PC-9 (cell line): ENCODE measurements at places on chromosomes 3 and 15.
A peak's percentile ranks its signal among the peaks of the same experiment; 100 is the strongest.

- no peak for DNase-seq
These were observed 31.6 kb downstream of the SLC22A14 start for GRCh38 chr3:38313695-38314094.

- DNase-seq = no peak
These were observed 30.3 kb downstream of the IL12A start for GRCh38 chr3:160018959-160019358.

DNA sequence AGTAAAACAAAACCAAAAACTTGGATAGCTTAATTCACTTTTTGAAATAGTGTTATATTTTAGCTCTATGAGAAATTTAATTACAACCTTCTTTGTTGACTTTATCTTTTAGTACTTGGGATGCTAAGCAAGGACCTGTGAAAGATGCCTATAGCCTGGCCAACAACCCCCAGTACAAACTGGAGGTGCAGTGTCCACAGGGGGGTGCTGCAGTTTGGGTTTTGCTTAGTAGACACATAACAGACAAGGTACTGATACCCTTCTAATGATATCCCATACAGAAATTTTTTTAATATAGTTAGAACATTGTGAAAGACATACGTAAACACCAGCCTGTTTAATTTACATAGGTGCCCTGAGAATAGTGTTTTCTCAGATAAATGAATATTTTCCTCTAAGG, 35.3 kb downstream of the CAPN7 start:
- no peak for DNase-seq

DNA sequence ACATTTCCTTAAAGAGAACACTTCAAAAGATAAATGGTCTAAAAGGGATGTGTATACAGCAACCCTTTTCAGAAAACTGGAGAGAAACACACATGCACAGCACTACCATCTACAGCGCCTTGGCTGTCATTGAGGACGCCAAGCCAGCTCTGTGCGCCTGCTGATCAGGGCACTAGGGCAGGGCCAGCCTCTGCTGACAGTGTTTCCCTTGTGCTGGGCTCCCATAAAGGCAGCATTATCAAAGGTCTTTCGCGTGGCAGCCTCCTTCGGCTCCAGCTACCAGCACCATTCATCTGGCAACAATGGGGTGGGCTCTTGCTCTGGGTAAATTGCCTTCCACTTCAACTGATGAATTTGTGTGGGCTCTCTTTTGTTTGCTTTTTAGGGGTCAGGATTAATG, 53.4 kb downstream of the LDHAL6B start:
- no peak for DNase-seq

- DNase-seq = no peak
These were observed 5.2 kb upstream of the ATP13A3 start for GRCh38 chr3:194492001-194492400.

DNA sequence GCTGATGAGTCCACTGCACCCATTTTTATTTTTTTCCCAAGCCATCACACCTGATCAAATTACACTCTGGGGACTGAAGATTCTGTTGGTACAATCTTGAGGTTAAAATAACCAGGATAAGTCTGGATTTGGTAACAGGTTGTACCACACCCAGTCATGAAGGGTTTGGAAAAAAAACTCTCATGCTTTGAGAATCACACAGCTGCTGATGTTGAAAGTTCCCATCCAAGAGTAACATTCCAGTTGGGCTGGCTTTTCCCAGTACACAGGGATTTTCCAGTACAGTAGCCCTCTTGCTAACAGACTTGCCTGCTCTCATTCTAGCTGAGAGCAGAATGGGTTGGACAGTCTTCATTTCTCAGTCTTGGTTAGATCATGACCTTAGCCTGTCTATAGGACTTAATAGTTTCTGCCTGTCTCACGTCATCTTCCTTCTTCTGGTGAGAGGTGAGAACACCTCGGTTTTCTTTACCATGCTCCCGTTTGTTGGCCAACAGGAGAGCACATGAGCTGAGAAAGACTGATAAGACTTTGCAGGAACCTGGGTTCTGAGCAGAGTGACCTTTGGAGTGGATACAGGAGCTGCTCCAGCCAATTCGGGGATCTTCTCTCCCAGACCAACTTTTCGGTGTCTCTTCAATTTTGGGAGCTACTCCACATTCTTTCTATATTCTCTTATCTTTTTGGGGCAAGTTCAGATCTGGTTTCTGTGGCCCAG, 300.1 kb upstream of the LYSMD4 start:
- DNase-seq = no peak

DNA sequence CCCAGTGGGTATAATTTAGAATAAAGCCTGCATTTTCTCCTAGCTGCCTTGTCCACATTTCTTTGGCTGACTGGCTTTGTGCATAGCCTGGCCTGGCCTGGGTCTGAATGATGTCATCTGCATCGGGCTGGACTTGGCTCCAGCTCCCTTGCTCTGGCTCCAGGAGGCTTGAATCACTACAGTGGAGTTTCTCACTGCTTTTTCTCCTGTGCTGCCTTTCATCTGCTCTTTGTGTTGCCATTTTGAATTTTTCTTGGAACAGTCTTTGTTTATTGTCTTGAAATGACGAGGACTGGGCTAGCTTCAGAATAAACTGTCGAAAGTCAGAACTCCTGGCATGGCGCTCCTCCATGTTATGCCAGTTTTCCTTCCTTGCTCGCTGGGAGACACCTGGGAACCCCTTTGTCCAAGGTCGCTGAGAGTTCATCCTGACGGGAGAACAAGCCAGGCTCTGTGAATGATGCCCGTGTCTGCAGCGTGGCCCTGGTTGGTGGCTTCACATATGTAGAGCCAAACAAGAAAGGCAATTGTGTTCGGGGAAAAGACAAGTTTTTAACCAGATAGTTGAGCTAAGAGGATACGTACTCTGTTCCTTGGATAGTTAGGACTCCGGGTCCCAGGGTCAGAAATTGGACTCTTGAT, 258.9 kb downstream of the PDZRN3 start:
- no peak for DNase-seq

DNA sequence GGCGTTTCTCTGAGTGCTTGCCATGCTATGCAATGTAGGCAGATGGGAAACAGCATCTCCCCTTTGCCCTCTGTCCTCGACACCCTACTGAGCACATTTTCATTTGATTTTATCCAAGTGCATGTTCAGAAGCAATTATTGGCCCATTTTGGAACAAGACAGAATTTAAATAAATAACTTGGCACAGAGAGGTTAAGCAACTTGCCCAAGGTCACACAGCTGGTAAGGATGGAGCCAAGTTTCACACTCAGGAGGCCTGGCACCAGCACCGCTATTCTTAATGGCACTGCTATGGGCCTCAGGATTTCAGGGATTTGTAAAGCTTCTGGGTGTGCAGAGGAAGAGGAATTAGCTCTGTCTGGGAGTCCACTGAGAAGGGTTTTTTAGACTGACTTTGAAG, 2.5 kb upstream of the GRIP2 start:
- no peak for DNase-seq

- DNase-seq = no peak
These were observed 230.2 kb downstream of the ZNF621 start for GRCh38 chr3:40754994-40755393.

- DNase-seq = no peak
These were observed 10.7 kb downstream of the VGLL4 start for GRCh38 chr3:11632966-11633365.

GRCh38 chr3:48430708-48431101, 819 bp upstream of the PLXNB1 start:
- DNase-seq = no peak

DNA sequence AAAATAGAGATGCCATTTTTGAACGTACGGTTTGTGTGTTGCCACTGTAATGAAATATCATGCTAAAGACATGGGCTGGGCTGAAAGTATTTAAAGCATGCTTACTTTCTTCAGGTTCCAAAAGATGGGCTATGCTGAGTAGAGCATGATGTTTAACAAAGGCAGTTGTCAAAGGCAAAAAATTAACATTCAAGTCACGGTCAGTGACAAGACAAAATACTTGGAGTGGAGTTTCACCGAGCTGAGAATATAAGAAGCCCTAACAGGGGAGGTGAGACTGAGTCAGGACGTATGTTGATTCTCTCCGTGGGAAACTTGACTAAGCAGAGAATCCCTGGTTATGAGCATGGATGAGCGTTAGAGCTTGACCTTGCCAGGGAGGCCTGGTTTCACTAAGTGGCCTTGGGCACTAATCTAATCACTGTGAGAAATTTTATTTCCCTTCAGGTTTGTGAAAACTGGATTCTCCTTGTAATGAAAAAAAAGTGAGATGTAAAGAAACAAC, 218.2 kb upstream of the ADAMTS9 start:
- no peak for DNase-seq

- DNase-seq = no peak
These were observed 5.7 kb downstream of the THBS1 start for GRCh38 chr15:39586387-39587095.

DNA sequence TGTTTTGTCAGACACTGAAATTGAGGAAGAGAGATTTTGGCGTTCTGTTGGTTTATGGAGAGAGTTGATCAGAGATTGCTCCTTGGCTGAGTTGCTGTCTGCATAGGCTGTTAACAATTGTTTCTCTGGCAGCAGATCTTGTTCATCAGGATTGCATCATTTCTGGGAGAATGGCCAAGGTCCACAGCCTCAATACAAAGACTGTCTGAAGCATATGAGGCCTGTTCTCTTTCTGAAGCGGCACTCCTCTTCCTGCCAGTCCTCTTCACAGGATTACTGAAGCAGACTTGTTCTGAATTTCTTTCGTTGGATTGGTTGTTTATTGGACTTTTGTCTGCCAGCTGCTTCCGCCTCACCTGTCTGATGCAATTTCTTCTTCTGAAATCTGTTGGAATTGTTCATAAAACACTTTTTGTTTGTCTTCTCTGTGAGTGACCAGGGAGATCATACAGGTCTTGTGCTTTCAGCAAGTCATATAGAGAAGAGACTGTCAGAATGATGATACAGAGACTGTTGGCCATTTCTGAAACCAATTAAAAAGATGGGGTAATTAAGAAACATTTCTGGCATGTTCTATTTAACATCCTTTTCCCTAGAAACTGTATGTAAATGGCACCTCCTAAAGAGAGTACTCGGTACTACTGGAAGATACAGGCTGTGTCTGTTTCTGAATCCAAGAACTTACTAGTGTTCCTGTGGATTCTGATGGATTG, 25.5 kb downstream of the SETD5 start:
- peak; percentile 84 for DNase-seq

GRCh38 chr3:151327571-151328198, 1.7 kb downstream of the P2RY13 start:
- DNase-seq = no peak
